ENCODE measurements at places on chromosomes 2 and 18. TPM values are rescaled to one million over a fixed set of nuclear protein-coding genes. Genes with fewer than 3 reads are reported as not detected.

- H3K27me3 ChIP-seq, result peaks cover 21% of the 10 kb centered on the region
- H3K4me3 ChIP-seq, result peak overlapping the region; percentile 85
- peak overlapping the region; percentile 53 for H3K27ac ChIP-seq
- H3K4me1 ChIP-seq, result peaks cover 32% of the 10 kb centered on the region
These were observed 825 bp downstream of the ITGA6 start for GRCh38 chr2:172427990-172428831.

DNA sequence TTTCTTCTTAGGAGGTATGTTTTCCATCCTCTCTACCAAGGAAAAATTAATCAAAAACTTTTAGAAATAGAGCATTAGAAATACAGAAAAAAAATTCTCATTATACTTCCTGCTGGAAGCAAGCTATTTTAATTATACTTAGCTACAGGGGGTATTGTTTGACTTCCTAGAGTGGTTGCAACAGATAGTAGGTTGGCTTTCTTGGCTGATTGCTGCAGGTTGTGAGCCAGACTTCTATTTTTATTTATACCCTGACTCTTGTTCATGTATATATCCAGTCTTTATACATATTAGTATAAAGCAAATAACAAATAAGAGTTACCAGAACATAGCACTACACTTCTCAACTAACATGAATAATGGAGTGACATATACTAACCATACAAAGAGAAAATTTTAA, 460.8 kb upstream of the REG3G start:
- H3K27ac ChIP-seq, result no peak overlapping the region
- no peak overlapping the region for H3K4me3 ChIP-seq
- H3K36me3 ChIP-seq, result no peaks in the 10 kb centered on the region
- no peaks in the 10 kb centered on the region for H3K4me1 ChIP-seq

DNA sequence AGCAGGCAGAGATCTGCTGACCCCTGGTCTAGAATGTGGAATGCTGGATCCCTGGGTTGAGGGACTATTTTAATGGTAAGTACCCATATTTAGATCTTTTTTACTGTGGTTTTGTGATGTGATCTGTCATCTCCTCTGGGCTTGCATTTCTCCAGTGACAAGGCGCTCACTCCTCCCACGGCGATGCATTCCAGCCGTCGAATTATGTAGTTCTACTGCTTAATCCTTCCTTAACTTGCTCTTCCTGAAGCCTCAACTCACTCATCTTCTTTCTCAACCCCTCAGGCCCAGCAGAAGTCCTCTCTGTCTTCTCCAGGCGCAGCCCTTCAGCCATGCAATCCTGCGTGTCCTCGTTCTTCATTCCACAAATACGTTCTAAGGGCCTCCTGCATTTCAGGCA, 51.2 kb downstream of the HPCAL1 start:
- no peak overlapping the region for H3K27ac ChIP-seq
- no peak for DNase-seq
- no peaks in the 10 kb centered on the region for H3K27me3 ChIP-seq
- H3K4me1 ChIP-seq, result peaks cover 13% of the 10 kb centered on the region
- H3K4me3 ChIP-seq, result no peak overlapping the region

KLHL41 gene
- total RNA-seq, result 0.17 TPM

ZNF521 gene
- total RNA-seq, result not detected

MEP1B gene
- not detected for total RNA-seq

IL1RL1 gene
- not detected for total RNA-seq

All from activated naive CD8-positive, alpha-beta T cell treated with anti-CD3 and anti-CD28 coated beads, Interleukin-2, amount 10 ng/mL, durations not matched to agents 7 days and 5 days (primary cell).